G401 (cell line): ENCODE measurements at places on chromosomes 5 and 9. TPM values are rescaled to one million over a fixed set of nuclear protein-coding genes. Genes with fewer than 3 reads are reported as not detected.
A peak's percentile ranks its signal among the peaks of the same experiment; 100 is the strongest.

DNA sequence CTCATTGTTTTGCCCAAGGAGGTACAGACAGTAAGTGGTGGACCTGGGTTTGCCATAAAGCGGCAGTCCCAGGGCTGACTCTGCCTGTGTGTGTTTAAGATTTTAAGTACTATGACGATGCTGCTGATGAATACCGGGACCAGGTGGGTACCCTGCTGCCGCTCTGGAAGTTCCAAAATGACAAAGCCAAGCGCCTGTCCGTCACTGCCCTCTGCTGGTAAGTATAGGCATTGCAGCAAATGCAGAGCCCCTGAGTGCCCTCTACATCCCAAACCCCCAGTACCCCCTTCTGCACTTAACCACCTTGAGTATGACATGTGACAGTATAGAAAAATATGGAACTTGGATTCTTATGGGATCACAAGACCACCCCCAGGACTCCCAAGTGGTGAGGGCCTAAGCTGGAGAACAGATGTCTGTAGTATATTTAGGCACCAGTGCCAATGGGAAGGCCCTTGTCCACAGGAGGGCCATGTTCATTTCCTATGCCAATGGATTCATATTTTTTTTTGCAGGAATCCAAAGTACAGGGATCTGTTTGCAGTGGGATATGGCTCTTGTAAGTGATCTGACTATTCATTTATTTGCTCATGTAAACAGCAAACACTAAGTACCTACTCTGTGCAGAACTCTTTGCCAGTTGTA, 22.0 kb downstream of the ENHO start:
- DNase-seq: peak; percentile 87

The EQTN gene
- not detected in 2 replicates for total RNA-seq

The ZNF454 gene
- total RNA-seq: not detected in 2 replicates

GRCh38 chr9:121196389-121196788, 5.3 kb downstream of the RAB14 start:
- no peak for DNase-seq

The ARHGEF37 gene
- total RNA-seq: not detected in 2 replicates

The BBLN gene
- 121 and 125 TPM in 2 replicates for total RNA-seq

DNA sequence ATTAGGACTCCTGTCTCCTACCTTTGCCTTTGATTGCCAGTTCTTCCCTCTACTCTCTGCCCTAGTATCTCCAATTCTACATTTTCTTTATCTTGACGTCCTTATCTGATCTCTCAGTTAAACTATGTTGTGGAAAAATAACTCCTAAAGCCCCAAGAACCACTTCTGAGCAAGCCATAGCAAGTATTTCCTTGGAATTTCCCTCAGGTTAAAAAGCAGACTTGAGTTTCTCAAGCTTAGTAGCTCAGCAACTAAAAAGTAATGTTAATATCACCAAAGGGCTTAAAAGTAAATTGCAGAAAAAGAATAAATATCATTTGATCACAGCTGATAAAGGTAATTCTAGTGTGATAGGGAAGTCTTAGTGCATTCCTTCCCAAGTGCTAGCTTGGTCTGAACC, 13.2 kb upstream of the HSPB3 start:
- no peak for DNase-seq

The IRX4 gene
- not detected in 2 replicates for total RNA-seq

The PLCXD3 gene
- total RNA-seq: not detected in 2 replicates

The SPATA31A3 gene
- total RNA-seq: 0.20 TPM in 1 of 2 replicates, not detected in the other

DNA sequence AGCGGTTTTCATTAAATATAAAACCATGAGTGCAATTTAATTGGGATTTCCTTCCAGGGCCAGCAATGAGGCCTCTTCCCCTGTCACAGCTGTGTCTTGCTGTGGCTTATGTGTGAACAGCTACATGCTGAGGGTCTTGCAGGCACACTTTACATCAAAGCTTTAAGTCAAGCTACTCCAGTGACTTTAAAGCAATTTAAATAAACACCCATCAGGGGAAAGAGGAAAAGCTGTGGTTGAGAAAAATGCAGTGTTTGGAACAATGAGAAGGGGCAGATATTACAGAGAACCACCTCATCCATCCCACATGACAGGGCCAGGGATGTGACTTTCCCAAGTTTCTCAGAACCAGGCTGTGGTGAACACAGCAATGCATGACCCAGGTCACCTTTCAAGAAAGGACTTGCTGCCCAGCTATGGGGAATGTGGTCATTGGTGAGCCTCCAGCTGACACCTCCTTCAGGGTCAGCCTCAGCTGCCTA, 115.9 kb upstream of the LPAR1 start:
- no peak for DNase-seq
